CD4-positive, alpha-beta T cell (primary cell): ENCODE measurements at places on chromosomes 7 and 10.

DNA sequence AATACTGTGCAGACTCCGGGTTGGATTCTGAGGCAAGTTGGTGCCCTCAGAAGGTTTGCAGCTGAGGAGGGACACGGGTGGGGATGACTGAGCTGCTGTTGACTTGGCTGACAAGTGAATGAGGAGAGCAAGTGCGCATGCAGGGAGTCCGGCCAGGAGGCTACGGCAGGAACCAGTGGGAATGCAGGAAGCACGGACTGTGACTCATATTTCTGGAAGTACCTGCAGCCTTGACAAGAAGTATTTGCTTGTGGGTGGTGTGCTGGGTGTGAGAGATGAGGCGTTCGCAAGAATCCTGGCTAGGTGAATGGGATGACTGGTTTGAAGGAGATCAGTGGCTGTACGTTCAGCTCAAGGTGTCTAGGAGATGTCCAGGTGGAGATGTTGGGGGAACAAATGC, 30.8 kb upstream of the FXYD4 start:
- no peak for DNase-seq

DNA sequence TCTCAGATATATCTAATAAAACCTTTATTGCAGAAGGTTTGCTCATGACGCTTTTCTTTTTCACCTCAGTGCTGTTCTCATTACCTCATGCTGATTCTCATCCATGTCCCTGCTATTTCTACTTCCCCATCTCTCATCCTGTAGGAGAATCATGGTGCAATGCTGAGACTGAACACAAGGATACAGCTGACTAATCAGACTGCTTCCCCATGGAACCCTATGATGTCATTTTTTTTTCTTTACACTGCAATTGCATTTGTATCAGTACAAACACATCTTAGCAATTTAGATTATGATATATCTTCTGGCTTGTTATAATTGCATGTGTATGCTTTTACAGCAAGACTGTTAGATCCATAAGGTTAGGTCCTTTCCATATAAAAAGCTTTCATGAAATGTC, 93.7 kb downstream of the SEMA3A start:
- no peak for DNase-seq

DNA sequence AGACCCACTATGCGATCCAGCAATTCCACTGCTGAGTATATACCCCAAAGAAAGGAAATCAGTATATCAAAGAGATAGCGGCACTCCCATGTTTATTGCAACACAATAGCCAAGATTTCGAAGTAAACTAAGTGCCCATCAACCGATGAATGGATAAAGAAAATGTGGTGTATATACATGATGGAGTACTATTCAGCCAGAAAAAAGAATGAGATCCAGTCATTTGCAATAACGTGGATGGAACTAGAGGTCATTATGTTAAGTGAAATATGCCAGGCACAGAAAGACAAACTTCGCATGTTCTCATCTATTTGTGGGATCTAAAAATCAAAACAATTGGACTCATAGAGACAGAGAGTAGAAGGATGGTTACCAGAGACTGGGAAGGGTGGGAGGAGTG, 7.1 kb upstream of the NMT2 start:
- DNase-seq: no peak

- no peak for DNase-seq
These were observed 3.1 kb upstream of the ADAP1 start for GRCh38 chr7:957418-958220.

- DNase-seq: no peak
These were observed 610.6 kb downstream of the ZWINT start for GRCh38 chr10:55750458-55750857.

DNA sequence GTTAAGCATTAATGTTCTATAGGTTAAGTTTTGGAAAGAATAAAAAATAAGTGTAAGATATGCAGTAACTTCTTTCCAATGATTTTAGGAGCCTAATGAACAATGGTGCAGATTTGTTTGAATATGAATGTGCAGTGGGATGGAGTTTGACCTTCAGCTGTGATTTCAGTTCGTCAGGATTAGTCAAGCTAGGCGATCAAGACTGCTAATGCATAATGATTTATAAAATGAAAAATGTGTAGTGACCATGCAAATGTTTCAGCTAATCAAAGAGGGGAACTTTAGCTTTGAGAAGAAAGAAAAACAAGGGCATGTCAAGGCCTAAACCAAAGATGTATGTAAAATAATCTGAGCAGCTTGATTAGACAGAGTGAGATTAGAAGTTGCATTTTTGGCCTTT, 208.5 kb downstream of the FOXP2 start:
- no peak for DNase-seq

DNA sequence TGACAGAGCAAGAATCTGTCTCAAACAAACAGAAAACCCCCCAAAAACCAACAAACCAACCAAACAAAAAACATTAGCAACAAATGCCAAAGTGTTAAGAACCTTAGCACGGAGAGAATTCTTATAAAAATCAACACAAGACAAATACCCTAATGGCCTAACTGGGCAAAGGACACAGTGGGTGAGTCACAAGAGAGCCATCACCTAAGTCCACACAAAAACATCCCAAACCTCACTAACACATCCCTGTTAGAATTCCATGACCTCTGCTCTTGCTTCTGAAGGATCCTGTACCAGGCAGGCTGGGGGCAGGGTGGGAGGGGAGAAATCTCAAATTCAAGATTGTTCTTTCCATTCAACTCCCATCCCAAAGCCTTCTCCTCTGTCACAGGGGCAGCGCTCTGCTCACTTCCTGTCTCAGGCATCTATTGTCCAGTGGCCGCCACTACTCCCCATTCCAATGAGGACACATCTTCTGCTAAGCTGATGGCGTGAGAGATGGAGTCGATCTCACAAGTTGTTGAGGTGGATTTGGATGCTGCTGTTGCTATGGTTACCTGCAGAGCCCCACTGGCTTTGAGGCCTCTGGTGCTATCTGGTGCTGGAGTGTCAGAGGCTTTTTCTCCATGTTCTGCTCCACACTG, 9.2 kb downstream of the IL15RA start:
- no peak for DNase-seq

DNA sequence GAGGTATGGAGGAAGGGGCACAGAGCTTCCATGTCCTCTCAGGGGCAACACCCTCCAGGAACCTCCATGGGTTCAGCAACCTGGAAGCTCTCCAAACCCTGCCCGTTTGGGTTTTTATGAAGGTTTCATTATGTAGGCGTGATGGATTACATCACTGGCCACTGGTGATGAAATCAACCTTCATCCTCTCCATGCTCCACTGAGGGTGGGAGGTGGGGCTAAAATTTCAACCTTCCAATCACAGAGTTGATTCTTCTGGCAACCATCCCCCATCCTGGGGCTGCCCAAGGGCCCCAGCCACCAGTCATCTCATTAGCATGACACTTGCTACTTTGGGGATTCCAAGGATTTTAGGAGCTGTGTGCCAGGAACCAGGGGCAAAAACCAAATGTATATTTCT, 90.1 kb downstream of the TEX36 start:
- no peak for DNase-seq

GRCh38 chr7:5694221-5694754, 87.2 kb downstream of the RNF216 start:
- no peak for DNase-seq

- DNase-seq: no peak
These were observed 243.0 kb downstream of the PLXNA4 start for GRCh38 chr7:132333301-132333700.

GRCh38 chr7:85052056-85052737, 134.7 kb downstream of the SEMA3D start:
- no peak for DNase-seq

- no peak for DNase-seq
These were observed 317.4 kb downstream of the PTPRN2 start for GRCh38 chr7:158270106-158270775.

- no peak for DNase-seq
These were observed 21.0 kb upstream of the ITGB1 start for GRCh38 chr10:32979041-32979440.

GRCh38 chr7:130387628-130388403, 7.5 kb downstream of the CPA1 start:
- no peak for DNase-seq

GRCh38 chr10:22750131-22750530, 35.8 kb upstream of the PIP4K2A start:
- DNase-seq: no peak

DNA sequence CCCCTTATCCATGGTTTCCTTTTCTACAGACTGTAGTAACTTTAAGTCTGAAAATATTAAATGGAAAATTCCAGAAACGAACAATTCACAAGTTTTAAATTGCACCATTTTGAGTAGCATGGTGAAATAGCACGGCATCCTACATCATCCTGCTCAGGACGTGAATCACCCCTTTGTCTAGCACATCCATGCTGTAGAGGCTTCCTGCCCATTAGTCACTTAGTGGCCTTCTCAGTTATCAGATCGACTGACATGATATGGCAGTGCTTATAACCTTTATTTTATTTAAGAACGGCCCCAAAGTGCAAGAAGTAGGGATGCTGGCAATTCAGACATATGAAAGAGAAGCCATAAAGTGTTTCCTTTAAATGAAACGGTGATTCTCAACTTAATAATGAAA, 82.7 kb downstream of the CPXM2 start:
- no peak for DNase-seq

- no peak for DNase-seq
These were observed 11.8 kb downstream of the TOMM7 start for GRCh38 chr7:22810843-22811242.

DNA sequence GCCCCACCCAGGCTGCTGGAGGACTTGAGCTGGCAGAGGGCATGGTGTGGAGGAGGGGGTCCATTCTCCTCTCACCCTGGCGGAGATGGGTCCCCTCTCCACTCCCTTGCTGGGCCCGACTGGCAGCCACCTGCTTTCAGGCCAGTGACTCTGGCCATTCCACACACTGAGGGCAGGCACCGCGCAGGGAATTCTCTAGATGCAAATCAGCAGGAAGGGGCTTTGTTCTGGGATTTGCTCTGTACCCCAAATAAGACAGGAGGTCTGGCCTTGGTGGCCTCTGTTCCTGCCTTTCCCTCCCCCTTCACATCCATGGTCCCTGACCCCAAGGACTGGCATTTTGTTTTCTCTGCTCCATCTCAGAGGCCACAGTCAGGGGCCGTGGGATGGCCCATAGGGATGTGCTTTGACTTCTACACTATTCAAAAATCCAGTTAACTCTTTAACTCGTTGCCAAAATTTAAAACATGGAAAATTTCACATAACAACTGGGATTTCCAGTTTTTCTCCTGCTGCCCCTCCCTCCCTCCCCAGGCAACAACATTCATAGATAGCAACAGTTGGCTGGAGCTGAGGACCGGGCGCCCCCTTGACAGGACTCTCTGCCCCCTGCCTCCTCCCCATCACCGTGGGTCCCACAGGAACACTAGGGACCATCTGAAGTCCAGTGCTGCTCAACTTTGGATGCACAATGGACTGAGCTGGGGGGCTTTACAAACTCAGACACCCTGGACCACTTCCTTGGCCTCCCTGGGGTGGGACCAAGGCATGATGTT, 33.9 kb downstream of the PPIF start:
- no peak for DNase-seq

GRCh38 chr10:131779661-131780394, 121.0 kb upstream of the PPP2R2D start:
- DNase-seq: no peak

DNA sequence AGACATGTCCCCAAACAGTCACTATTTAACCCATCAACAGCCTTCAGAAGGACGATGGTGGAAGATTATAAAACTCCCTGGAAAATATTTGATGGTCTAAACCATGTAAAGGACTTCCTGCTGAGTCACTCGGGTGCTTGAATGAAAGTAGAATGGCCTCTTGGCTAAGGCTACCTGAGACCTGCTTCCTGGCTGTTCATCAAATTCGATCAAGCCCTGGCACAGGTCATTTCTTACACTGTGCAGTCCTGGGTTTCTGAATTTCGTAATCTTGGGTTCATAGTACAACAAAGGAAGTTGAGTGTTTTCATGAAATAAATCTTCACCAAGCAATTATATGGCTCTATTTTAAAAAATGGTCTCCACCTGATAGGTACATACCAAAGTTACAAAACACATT, 260.3 kb upstream of the RNF32 start:
- no peak for DNase-seq

- DNase-seq: no peak
These were observed 10.0 kb downstream of the LOXL4 start for GRCh38 chr10:98257961-98258360.

GRCh38 chr10:127080317-127080716, 116.1 kb downstream of the INSYN2A start:
- no peak for DNase-seq

GRCh38 chr10:63429281-63429680, 36.5 kb downstream of the JMJD1C start:
- DNase-seq: no peak

GRCh38 chr10:93384006-93384405, 98.1 kb downstream of the MYOF start:
- no peak for DNase-seq

DNA sequence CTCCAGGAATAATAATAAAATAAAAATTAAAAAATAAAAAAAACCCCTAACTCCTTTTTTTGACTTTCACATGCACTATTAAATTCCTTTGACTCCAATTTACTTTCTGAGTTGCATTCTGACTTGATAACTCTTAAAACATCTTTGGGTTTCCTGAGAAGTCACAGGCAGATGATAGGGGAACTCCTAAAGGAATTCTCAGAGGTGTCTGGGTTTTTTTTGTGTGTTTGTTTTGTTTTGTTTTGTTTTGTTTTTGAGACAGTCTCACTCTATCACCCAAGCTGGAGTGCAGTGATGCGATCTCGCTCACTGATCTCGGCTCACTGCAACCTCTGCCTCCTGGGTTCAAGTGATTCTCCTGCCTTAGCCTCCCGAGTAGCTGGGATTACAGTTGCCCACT, 52.7 kb upstream of the APBB1IP start:
- DNase-seq: no peak

DNA sequence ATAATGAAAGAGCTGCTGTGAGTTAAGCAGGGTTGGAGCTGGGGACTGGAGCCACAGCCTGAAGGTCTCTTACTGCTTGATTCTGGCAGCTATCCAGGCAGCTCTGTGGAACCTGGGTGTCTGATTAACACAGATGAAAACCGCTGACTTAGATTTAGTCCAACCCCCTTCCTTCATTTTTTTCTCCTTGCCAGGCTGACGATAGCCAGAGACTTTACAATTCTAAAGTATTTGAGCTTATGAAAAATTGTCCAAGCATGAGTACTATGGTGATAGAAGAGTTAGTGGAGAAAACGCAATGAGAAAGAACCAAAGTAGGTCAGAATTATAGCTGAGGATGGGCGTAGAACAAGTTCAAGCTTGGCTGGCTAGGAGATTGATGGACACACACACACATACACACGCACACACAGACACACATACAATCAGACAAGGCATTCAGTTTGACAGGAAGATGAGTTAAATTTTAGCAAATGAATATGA, 13.5 kb upstream of the GPR85 start:
- DNase-seq: no peak

DNA sequence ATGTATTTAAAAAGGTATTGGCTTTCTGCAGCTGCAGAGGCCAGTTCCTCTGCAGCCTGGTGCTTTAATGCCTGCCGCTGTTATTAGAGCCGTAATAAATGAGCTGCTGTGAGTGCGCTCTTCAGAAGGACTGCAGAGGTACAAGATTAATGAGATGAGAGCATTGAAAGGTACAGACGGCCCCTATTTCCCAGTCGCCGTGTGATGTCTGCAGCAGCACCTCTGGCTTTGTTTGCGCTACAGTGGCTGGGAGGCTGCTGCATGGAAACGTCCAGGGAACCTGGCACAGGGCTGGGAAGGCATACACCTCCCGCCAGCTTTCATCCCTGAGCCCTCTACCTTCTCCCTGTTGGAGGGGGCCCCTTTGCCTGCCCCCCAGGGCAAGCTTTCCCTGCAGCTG, 383.8 kb upstream of the ZMIZ1 start:
- DNase-seq: no peak
